Activated CD4-positive, CD25-positive, alpha-beta regulatory T cell treated with anti-CD3 and anti-CD28 coated beads, Interleukin-2, amount 50 U/mL, for 72 hours (primary cell): ENCODE measurements at places on chromosomes 7 and 10.

DNA sequence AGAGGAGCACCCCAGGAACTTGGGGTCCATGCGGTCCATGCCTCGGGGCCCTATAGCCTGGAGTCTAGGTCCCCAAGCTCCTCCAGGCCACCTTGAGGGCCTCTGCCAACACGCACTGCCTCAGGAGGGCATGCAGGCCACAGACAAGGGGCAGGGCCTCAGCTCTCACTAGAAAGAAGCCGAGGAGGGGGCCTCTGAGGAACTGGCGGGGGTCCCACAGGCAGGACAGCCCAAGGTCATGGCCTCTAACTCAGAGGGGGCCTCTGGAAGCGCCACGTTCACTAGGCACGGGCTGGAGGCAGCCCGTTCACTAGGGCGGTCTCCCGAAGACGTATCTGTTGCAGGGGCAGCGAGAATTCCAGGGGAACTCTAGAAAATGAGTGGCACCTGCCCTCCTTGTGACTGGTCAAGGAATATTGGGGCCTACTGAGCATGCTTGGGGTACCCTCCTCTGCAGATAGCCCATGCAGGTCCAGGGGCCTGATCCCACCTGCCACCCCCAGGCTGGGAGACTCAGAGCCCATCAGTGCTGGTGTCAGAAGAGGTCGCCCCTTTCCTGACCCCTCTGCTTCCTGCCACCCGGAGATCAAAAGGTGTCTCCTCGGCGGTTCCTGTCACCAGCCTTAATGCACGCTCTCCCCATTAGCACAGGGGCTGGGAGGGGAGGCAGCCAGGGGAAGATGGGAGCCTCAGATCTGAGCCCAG is 86.7 kb upstream of the RET start:
- DNase-seq: no peak

DNA sequence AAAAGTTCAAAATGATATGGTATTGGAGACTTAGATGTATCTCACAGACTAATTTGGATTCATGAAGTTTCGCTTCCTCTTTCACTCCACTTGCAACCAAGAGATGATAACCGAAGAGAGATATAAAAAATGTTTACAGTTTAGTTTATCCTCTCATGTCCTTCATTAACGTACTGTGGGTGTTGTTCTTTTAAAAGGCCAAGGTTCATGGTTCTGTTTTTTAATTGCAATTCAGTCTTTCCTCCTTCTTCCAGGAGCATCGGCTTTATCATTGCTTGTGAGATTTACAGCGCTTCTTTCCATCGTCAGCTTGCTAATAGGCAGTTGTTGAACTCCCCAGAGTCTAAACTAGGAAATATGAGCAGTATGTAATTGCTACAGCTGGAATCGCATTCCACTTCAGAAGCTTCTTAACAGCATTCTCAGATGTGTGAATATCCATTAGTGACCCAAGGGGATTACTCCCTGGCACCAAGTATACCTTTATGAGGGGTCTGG is 75.9 kb upstream of the HGF start:
- DNase-seq: no peak

DNA sequence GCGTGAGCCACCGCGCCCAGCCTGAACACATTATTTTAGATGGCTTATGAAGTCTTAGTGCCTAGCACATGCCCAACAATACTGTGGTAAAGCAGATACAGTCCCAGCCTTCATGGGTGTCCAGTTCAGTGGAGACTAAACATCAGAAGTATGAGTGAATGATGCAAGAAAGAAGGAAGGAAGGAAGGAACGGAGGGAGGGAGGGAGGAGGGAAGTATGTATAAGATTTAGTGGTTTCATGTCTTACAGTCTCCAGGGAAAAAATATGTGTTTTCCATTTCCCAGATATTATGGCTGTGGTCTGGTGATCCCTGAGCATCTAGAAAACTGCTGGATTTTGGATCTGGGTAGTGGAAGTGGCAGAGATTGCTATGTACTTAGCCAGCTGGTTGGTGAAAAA is 2.9 kb downstream of the AS3MT start:
- no peak for DNase-seq

DNA sequence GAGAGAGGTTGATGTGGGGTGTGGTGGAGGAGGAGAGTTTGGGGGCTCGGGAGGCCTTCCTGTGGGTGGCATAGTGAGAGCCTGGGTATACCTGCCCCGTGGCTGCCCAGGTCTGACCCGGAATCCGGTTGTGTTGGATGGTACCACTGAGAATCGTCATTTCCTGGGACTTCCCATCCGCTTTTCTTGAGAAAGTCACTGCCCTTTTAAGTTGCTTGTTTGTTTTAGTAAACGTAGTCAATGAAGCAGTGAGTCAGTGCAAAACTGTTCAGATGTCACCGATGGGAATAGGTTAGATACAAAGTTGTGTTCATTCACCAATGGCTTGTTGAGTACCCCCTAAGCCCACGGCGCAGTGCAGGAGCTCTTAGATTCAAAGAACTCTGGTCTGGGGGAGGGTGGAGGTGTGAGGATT is 285.8 kb downstream of the CAMK1D start:
- no peak for DNase-seq

DNA sequence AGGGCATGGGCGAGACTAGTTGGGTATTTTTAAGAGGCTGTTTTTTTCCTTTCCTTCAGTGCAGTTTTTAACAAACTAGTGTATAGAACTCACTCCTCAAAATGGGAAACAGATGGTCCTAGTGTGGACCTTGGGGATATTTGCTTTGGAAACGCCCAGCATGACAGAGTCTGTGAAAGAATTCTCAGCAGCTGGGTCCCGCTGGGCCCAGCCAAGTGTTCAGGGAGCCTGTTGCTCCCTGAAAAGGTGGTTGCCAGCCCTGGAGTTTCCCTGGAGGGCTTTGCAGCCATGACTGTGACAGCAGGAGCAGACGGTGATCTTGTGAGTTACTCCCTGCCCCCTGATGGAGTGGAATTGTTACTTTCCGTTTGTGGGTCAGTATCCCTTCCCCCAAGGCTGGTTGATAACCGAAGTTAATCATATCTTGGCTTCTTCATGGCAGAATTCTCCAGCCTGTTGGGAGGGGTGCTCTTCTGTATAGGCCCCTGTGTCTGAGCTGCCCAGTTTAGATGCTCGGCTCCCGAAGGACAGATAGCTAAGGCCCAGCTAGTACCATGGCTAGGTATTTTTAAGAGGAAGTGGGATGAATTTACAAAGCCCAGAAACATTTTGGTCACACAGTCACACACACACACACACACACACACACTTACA is 278.6 kb upstream of the HABP2 start:
- DNase-seq: no peak

GRCh38 chr10:93827056-93827804 is 66.5 kb upstream of the SLC35G1 start:
- no peak for DNase-seq

DNA sequence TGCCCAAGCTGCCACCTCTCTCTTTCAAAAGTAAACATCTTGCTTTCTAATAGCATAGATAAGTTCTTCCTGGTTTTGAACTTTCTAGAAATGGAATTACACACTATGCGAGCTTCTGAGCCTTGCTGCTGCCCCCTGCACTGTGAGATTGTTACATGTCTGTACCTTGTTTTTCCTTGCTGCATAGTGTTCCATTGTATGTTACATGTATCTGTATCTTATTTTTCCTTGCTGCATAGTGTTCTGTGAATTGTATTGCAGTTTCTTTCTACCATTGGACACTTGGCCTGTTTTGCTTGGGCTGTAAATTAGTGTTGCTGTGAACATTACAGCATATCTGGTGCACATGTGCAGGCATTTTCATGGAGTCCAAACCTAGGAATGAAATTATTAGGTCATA is 24.0 kb upstream of the VWA2 start:
- DNase-seq: no peak

GRCh38 chr7:2353113-2353935 is 1.3 kb upstream of the EIF3B start:
- no peak for DNase-seq

DNA sequence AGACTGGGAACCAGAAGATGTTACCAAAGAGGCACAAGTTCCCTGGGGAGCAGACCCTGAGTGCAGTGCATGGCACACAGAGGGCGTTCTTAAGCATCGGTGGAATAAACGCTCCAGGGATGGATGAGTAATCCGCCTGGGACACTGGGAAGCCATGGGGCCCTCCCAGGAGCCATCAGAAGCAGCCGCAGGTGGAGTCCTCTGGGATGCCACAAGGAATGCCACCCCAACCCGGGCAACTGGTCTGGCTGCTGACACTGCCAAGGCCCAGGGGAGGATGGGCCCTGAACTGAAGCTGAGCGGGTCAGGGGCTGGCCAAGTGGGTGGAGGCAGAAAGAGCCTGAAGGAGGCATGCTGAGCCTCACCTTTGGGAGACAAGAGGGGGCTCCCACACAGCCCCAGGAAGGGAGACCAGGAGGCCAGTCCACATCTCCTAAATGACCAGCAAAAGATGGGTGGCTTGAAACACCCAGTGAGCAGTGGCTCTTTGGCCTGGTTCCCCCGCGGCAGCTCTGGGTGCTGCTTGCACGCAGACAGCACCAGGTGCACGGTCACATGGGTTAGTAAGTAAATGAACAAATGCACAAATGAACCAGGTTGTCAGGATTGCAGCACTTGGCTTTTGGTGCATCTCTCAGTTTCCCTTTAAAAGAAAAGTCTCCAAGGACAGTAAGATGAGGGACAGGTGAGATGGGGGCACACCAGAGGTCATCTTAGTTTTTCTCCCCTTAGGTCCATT is 141.3 kb upstream of the ZMIZ1 start:
- no peak for DNase-seq

GRCh38 chr10:12822126-12822892 is 179.2 kb downstream of the CCDC3 start:
- no peak for DNase-seq

- no peak for DNase-seq
These were observed 42.4 kb downstream of the PNLIPRP3 start for GRCh38 chr10:116470071-116470470.

DNA sequence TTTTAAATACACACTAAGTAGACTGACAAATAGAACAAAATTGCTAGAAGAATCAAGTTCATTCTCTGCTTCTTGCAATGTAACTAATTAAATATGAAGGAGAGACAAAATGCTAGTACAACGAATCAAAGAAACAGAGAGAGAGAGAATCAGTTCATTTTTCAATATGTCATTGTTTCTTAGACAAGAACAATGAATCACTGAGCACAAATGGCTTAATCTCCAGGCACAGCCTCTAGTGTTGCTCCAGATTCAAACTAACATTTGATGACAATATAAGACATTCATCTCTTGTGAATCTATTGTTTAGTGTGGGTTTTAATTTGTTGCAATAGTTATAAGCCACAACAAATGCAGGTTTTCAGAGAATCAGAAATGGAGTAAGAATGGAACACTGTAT is 357.4 kb upstream of the TMEM229A start:
- no peak for DNase-seq

DNA sequence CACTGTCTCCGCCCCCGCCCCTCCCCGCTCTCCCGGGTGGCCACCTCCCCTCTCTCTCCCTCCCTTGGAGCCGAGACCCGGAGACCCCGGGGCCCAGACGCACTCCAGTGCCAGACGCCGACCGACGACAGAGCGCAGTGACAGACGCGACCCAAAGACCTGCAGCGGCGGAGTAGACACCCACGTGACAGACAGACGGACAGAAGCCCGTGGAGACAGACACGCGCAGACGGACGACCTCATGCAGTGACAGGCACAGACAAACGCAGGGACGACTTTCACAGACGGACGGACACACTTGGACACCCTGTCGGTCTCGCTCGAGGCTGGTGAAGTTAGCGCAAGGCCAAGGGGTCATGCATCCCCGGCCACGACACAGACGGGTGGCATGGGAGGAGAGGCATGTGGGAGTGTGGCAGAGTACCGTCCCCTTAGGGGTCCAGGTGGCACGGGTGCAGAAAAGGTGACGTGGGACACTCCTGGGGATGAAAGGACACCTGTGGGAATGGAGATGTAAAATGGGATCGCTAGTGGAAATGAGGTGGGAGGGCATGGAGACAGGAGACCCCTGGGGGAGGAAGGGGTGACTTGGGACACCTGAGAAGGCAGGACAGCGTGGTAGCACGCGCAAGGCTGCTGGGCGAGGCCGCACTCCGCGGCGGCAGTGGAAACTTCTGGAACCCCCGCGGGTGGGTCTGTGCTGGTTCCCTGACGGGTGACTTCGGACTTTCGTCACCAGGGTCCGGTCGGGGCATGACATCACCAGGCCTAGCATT is 456 bp upstream of the ACHE start:
- DNase-seq: peak; percentile 41

- no peak for DNase-seq
These were observed 355.2 kb downstream of the SUGCT start for GRCh38 chr7:40489844-40490602.

DNA sequence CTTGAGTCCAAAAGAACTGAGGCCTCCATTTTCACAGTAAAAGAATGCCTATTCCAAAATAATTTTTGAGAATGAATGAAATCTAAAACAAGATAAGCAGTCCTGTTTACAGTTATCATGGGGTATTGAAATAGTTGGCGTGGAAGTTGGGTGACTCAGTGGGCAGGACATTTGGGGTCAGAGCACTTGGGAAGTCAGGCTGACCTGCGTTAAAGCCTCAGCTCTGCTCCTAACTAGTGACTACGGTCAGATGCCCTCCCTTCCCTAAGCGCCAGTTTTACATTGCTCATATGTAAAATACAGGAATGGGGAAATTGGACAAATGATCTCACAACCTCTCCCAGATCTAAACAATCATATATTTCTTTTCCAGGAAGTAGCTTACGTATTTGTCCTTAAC is 2.3 kb upstream of the PAPSS2 start:
- no peak for DNase-seq

- no peak for DNase-seq
These were observed 107.8 kb downstream of the HECW1 start for GRCh38 chr7:43220250-43220649.

GRCh38 chr10:7373039-7373438 is 37.8 kb downstream of the SFMBT2 start:
- DNase-seq: no peak

- no peak for DNase-seq
These were observed 175.0 kb upstream of the NPY start for GRCh38 chr7:24108906-24109376.

- DNase-seq: no peak
These were observed 65.4 kb upstream of the STEAP1B start for GRCh38 chr7:22565315-22565811.

GRCh38 chr7:17019106-17019505 is 137.3 kb upstream of the AGR3 start:
- no peak for DNase-seq

DNA sequence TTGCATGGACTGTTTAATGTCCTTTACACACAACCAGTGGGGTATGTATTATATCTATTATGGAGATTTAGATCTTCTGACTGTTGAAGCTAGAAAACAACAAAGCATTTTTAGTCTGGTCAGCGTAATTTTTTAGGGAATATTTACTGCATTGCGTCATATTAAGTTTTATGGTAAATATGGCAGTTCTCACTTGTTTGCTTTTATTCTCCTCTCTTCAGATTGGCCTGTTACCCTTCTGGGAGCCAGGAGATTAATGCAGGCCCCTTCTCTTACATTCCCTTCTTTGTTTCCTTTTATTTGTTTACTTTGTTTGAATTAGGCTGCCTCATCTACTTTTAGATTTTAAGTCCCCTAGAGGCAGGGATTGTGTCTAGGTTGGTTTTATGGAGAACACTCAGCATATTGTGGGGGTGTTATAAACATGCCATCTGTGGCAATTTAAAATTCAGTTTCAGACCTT is 13.8 kb downstream of the UBE2D1 start:
- DNase-seq: no peak

DNA sequence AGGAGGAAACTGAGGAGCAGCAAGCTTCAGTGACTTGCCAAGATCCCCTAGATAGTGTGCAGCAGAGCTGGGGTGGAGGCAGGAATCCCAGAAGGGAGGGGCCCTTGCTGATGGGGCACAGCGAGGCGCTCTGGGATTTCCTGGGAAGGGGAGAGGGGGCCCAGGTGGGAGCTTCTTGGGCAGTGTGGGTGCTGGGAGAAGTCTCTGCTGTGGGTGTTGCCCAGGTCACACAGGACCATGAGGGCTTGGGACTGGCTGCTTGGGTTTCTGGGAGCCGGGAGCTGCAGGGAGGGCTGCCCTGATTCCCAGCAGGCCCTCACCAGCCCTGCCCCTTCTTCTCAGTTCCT is 55.2 kb downstream of the TSPAN15 start:
- no peak for DNase-seq
